A549 treated with GW870086 at 1 μM for 4 hours (cell line): ENCODE measurements at places on chromosomes 1 and 21. TPM values are rescaled to one million over a fixed set of nuclear protein-coding genes. Genes with fewer than 3 reads are reported as not detected.

Gene AGMAT
- total RNA-seq, result 5.4 to 8.2 TPM (median 7.5 TPM) in 5 replicates

Gene PHC2
- 107 to 127 TPM (median 122 TPM) in 5 replicates for total RNA-seq

Gene IL10
- not detected in 5 replicates for total RNA-seq

Gene ZMYND12
- 0.37 to 0.49 TPM (median 0.40 TPM) in 4 of 5 replicates, not detected in the other for total RNA-seq

Gene WNT3A
- not detected in 5 replicates for total RNA-seq

Gene SELE
- total RNA-seq, result not detected in 5 replicates

Gene SLC35F3
- 4.0 to 5.4 TPM (median 5.3 TPM) in 5 replicates for total RNA-seq

Gene KIF21B
- 1.4 to 2.7 TPM (median 2.2 TPM) in 5 replicates for total RNA-seq

Gene DRAXIN
- total RNA-seq, result 0.03 to 0.14 TPM (median 0.07 TPM) in 5 replicates

Gene ATP6V1G3
- not detected in 5 replicates for total RNA-seq

Gene TARDBP
- 160 to 244 TPM (median 195 TPM) in 5 replicates for total RNA-seq

Gene TSSK3
- 0.14 TPM in 1 of 5 replicates, not detected in the others for total RNA-seq

Gene GPR25
- not detected in 5 replicates for total RNA-seq

Gene OR10Z1
- total RNA-seq, result not detected in 5 replicates

Gene GNG4
- total RNA-seq, result 12.2 to 15.2 TPM (median 13.5 TPM) in 5 replicates

Gene IFNLR1
- 0.99 to 1.6 TPM (median 1.2 TPM) in 5 replicates for total RNA-seq

Gene CCDC17
- 0.23 to 0.50 TPM (median 0.42 TPM) in 5 replicates for total RNA-seq

Gene TRIM58
- total RNA-seq, result not detected in 5 replicates

Gene SMPDL3B
- 1.3 to 2.3 TPM (median 1.5 TPM) in 5 replicates for total RNA-seq

Gene FAM72C
- total RNA-seq, result 3.2 to 5.5 TPM (median 5.4 TPM) in 5 replicates

Gene FCRL2
- not detected in 5 replicates for total RNA-seq

Gene FCGR3A
- total RNA-seq, result not detected in 5 replicates

Gene FAM72B
- 5.5 to 7.6 TPM (median 6.2 TPM) in 5 replicates for total RNA-seq

Gene FAM151A
- 0.07 to 0.18 TPM (median 0.13 TPM) in 4 of 5 replicates, not detected in the other for total RNA-seq

Gene OR6F1
- total RNA-seq, result not detected in 5 replicates

Gene TP53BP2
- 18.1 to 26.4 TPM (median 24.7 TPM) in 5 replicates for total RNA-seq

Gene LCE1B
- total RNA-seq, result not detected in 5 replicates

Gene ZNF684
- total RNA-seq, result 1.5 to 2.8 TPM (median 2.1 TPM) in 5 replicates

Gene RGS16
- total RNA-seq, result 0.23 to 0.30 TPM (median 0.29 TPM) in 5 replicates

Gene MAPKAPK2
- 71.9 to 87.9 TPM (median 84.8 TPM) in 5 replicates for total RNA-seq

Gene RNASEL
- 1.1 to 2.3 TPM (median 2.1 TPM) in 5 replicates for total RNA-seq

Gene MPZ
- total RNA-seq, result 0.18 to 0.31 TPM (median 0.27 TPM) in 5 replicates

Gene LRRC3
- 1.2 to 2.1 TPM (median 1.9 TPM) in 5 replicates for total RNA-seq

Gene PLA2G2E
- total RNA-seq, result not detected in 5 replicates

Gene XCL1
- not detected in 5 replicates for total RNA-seq

Gene TSPAN1
- total RNA-seq, result 1.8 to 4.9 TPM (median 2.2 TPM) in 5 replicates

Gene SLC2A1
- 92.8 to 149 TPM (median 106 TPM) in 5 replicates for total RNA-seq

Gene DAB1
- not detected in 5 replicates for total RNA-seq
